Cardiac fibroblast (primary cell): ENCODE measurements at places on chromosomes 12 and 14.
A peak's percentile ranks its signal among the peaks of the same experiment; 100 is the strongest.

DNA sequence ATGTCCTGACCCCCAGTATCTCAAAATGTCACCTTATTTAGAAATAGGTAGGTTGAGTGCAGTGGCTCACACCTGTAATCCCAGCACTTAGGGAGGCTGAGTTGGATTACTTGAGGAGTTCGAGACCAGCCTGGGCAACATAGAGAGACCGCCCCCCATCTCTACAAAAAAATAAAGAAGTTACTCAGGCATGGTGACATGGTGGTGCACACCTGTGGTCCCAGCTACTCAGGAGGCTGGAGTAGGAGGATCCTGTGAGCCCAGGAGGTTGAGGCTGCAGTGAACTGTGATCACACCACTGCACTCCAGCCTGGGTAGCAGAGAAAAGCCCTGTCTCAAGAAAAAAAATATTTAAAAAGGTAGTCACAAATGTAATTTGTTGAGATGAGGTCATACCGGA, 27.9 kb upstream of the RBM19 start:
- no peak for DNase-seq

GRCh38 chr14:71061458-71061857, 154.2 kb downstream of the PCNX1 start:
- DNase-seq: peak; percentile 12

- no peak for DNase-seq
Measured at GRCh38 chr14:81946375-81946774, 412.7 kb upstream of the SEL1L start.

DNA sequence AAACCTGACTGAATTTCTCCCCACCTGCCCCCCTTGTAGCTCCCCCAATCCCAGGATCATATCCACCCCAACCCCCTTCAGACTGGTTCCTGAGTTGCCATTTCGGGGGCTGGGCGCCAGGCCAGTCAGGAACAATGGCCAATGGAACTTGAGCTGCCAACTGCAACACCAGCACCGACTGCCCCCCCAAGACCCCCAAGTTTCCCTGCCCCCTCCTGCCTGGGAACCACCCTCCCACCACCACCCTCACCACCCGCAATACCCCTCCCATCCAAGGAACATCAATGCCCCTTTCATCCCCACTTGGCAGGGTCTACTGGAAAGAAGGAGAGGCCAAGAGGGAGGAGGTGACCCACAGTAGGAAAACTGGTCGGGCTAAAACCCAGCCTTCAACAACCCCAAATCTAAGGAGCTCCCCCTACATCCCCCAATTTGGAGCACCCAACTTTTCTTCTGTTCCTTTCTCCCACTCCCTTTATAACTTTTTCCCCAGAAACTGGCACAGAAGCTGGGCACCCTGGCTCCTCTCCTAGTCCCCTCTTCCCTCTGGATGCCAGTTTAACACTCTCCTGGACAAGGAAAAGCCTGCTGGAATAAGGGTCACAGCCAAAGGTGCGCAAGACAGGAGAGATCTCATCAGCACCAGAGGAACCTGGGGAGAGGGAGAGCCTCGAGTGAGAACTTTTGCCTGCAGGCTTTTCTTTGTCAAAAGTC, 1.6 kb upstream of the NDRG2 start:
- DNase-seq: no peak

GRCh38 chr14:60089221-60089620, 2.5 kb upstream of the PCNX4 start:
- DNase-seq: no peak

DNA sequence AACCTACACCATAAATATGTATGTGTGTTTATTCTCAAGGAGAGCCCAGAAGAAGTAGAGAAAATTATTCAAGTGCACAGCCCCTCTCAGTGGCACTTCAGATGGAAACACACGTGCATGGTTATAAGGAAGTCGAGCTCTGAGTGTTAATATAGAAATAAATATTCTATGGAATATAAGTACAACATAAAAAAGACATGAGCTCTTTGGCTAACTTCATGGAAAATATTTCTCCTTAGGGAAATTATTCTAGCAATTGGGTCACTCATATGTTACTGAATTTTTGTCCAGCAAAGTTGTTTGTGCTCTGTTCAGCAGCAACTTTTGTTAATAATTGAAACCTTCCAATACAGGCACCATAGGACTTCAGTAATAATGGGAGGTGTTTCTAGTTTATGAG, 939.0 kb downstream of the LRFN5 start:
- no peak for DNase-seq
